ENCODE measurements at places on chromosomes 13 and 19. TPM values are rescaled to one million over a fixed set of nuclear protein-coding genes. Genes with fewer than 3 reads are reported as not detected.

C2CD4C gene
- not detected for total RNA-seq

IQCN gene
- 13.7 TPM for total RNA-seq

IRGC gene
- not detected for total RNA-seq

DNA sequence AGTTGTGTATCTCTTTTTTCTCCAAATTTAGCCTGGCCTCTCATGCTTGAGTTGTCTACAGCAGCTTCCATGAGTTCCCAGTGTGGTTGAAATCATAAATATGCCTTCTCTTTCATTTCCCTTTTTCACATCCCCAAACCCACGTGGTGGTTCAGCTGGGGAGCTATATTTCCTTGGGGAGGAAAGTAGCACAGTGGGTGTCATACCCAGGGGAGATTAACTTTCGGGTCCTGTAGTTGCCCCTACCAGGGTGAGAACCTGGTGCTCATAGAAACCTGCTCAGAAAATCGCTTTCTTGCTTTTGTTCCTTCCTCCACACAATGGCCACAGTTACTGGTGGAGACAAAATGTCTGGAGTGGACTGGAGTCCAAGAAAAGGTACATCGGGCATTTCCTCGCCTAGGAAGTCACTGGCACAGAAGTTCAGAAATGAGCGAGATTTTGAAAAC, 7.0 kb upstream of the LILRA4 start:
- H3K4me1 ChIP-seq, result peaks cover 5% of the 10 kb centered on the region
- no peak overlapping the region for H3K4me3 ChIP-seq
- DNase-seq, result no peak
- H3K27ac ChIP-seq, result no peak overlapping the region
- no peaks in the 10 kb centered on the region for H3K36me3 ChIP-seq
- H3K27me3 ChIP-seq, result no peaks in the 10 kb centered on the region

DNA sequence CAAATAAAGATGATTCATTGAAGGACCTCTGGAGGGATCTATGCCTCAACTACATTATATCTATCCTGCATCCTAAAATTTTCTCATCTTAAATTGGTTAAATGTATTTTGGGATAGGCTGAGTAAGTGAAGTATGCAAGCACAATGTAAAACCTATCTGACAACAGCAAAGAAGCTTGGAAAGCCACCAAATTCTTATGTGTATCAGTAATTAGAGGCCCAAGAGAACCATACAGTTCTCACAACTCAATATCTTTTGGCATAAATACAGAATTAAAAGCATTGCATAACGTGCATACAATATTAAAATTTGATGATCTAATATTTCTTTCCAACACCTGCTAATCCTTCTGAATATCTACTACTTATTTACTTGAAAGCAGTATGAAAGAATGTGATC, 13.0 kb downstream of the POSTN start:
- no peak for DNase-seq
- no peak overlapping the region for H3K4me3 ChIP-seq
- no peaks in the 10 kb centered on the region for H3K4me1 ChIP-seq
- H3K27ac ChIP-seq, result no peak overlapping the region
- H3K36me3 ChIP-seq, result no peaks in the 10 kb centered on the region
- H3K27me3 ChIP-seq, result no peaks in the 10 kb centered on the region
